Panc1 (cell line): ENCODE measurements at places on chromosomes 3 and 15. TPM values are rescaled to one million over a fixed set of nuclear protein-coding genes. Genes with fewer than 3 reads are reported as not detected.

DNA sequence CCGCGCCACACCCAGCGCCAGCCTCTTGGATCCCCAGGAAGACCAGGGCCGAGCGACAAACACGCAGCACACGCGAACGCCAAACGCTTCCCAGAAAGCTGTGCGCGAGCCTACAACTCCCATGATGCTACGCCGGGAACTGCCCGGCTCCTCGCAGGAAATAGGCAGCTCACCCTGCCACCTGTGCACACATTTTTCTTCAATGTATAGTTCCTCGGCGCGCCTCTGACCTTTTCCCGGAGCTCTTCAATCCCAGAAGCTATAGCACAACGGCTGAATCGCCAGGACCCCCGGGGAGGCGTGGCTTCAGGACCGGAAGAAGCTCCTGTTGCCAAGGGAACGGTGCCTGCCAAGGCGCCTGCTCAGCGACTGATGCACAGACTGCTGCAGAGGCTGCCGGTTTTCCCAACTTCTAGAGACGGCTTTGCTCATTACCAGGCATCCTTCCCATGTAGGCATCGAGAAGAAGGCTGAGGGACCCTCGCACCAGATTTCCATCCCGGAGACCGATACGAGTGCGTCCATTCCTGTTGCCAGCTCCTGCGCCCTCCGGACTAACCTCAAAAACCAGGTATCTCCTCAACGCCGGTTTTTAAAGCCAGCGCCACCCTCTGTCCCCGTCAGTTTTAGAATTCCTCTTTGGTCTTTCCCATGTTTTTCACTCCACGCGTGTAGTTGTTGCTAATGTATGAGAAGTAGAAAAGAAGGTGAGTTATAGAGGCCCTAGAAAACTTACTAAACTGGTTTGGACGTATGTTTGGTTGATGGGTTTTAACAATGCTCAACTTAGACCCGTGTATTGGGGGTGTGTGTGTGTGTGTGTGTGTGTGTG, at the start of gene ARL6:
TSS of gene ARL6 (plus strand) at position 352 of the 832 bp plus-strand sequence. CDS start 3,350 bp downstream, outside the sequence.
- peak within 1 kb of the TSS; percentile 98 for H3K27ac ChIP-seq
- no peaks in the 10 kb centered on the region for H3K27me3 ChIP-seq
- H3K4me1 ChIP-seq, result peaks cover 12% of the 10 kb centered on the region

GRCh38 chr15:55774113-55774970, 31.4 kb upstream of the PRTG start:
- no peaks in the 10 kb centered on the region; the same call in 1 of the 2 replicates for H3K27me3 ChIP-seq
- no peak overlapping the region for H3K4me3 ChIP-seq
- H3K27ac ChIP-seq, result no peak overlapping the region
- H3K36me3 ChIP-seq, result no peaks in the 10 kb centered on the region

GRCh38 chr3:58388550-58389091, 45.0 kb downstream of the PDHB start:
- H3K4me1 ChIP-seq, result peaks cover 16% of the 10 kb centered on the region

DNA sequence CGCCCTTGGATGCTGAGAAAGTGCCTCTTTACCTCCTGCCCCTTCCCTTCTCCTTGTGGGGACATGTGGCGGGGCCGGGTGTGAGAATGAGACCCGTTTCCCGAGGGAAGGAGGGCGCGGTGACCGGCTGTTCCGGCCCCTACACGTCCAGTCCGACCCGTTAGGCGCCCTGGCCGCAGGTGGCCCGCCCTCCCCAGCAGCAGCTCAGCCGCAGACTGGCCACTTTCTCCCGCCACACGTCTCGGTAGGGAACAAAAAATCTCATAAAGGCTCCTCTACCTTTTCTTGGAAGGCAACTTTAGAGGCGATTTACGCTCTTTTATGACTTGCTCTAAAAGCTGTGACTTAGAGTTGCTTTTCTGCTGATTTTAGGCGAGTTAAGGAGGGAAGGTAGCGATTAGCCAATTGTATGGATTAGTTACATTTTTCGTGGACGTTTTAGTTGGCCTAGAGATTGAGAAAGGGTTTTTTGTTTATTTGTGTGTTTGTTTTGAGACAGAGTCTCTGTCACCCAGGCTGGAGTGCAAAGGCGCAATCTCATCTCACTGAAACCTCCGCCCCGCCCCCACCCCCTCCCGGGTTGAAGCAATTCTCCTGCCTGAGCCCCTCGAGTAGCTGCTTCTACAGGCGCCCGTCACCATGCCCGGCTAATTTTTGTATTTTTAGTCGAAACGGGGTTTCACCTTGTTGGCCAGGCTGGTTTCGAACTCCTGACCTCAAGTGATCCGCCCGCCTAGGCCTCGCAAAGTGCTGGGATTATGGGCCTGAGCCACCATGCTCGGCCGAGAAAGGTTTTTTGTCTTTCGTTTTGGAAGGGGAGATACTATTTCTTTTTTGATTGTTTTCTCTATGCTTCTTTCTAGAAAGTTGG, 8.3 kb upstream of the PGPEP1L start:
- no peaks in the 10 kb centered on the region for H3K36me3 ChIP-seq
- H3K27ac ChIP-seq, result peak overlapping the region; percentile 81
- peak overlapping the region; percentile 65 for H3K4me3 ChIP-seq
- peaks cover 13% of the 10 kb centered on the region for H3K4me1 ChIP-seq

- no peaks in the 10 kb centered on the region for H3K36me3 ChIP-seq
- no peak overlapping the region for H3K27ac ChIP-seq
Observed at GRCh38 chr3:114566162-114566755, 272.4 kb downstream of the TIGIT start.

DNA sequence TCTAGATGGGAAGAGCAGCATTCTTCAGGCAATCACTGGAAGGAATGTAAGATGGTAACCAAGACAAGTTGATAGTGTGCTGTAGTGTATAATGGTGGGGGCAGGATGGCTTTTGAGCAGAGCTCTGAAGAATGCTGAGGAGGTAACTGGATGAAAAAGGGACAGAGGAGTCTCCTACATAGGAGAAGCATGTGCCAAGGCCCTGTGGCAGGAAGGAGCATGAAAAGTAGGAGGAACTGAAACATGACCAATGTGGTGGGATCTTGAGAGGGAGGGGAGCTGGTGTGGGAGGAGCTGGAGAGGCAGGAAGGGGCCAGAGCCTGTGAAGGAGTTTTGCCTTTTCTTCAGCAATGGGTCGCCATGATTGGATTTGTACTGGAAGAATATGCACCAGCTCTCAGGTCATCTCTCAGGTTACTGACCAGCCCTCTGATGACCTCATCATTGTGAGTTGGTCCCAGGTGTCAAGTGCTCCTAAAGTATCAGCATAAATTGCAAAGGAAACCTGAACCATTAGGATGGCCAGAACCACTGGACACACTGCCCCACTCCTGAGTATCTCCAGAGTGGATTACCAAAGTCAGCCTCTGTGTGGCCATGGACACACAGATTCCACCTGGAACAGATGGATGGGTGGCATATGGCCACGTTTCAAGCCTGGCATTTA, 38.6 kb downstream of the FSD2 start:
- H3K4me3 ChIP-seq, result no peak overlapping the region
- no peaks in the 10 kb centered on the region for H3K4me1 ChIP-seq
- DNase-seq, result no peak
- H3K27ac ChIP-seq, result no peak overlapping the region
- no peaks in the 10 kb centered on the region for H3K36me3 ChIP-seq

DNA sequence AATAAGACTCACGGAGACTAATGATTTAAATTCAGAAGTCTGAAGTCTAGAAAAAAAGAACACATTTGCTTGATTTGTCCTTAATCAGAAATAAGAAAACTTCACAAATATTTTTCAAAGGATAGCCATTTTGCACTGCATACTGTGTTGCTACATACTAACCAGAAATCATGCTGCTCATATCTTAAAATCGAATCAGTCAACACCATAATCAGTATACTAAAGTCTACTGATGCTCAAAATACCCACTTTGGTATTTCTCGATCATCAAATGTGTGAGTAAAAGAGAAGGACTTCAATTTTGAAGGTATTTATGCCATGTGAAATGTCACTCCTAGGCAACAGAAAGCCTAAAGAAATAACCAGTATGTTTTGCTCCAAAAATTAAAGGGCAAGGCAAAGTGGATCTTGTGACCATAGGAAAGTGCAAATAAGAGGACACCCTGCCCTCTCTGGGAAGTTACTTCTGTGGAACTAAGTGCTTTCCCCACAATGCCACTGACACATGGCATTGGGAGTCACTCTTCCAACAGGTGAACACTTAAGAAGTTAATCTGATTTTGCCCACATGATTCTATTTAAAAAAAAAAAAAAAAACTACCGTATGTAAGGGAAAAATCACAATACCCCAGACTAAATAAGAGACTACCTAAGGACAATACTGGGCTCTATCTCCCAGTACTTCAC, 2.7 kb downstream of the LRIG1 start:
- peaks cover 8% of the 10 kb centered on the region for H3K27me3 ChIP-seq
- peaks cover 3% of the 10 kb centered on the region; the same call in 1 of the 2 replicates for H3K4me1 ChIP-seq
- H3K36me3 ChIP-seq, result no peaks in the 10 kb centered on the region; the same call in 1 of the 2 replicates
- H3K27ac ChIP-seq, result no peak overlapping the region

Gene GP9
- not detected for total RNA-seq

Gene APOD
- total RNA-seq, result not detected

Gene LMAN1L
- total RNA-seq, result not detected

Gene P4HTM
- total RNA-seq, result 28.3 TPM
